Fibroblast of mammary gland (primary cell): ENCODE measurements at places on chromosomes 2 and 18.

GRCh38 chr2:84451579-84451978 lies 7.5 kb downstream of the SUCLG1 start:
- no peak for DNase-seq

DNA sequence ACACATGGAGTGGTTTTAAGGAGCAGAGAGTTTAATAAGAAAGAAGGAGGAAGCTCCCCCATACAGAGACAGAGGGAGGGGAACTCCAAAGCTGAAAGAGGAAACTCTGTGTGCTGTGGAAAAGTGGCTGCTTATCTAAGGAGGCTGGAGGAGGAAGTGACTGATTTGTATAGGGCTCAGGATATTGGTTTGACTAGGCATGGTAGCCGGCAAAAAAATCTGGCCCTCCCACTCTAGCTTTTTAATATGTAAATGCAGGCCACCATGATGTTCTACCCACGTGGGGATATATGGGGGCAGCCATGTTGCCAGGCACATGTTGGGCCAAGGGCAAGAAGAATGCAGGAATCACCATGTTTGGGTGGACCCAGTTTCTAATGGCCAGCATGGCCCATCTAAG lies 64.3 kb downstream of the HNMT start:
- DNase-seq = no peak

GRCh38 chr2:63792530-63792929 lies 49.2 kb upstream of the UGP2 start:
- peak; percentile 97 for DNase-seq

DNA sequence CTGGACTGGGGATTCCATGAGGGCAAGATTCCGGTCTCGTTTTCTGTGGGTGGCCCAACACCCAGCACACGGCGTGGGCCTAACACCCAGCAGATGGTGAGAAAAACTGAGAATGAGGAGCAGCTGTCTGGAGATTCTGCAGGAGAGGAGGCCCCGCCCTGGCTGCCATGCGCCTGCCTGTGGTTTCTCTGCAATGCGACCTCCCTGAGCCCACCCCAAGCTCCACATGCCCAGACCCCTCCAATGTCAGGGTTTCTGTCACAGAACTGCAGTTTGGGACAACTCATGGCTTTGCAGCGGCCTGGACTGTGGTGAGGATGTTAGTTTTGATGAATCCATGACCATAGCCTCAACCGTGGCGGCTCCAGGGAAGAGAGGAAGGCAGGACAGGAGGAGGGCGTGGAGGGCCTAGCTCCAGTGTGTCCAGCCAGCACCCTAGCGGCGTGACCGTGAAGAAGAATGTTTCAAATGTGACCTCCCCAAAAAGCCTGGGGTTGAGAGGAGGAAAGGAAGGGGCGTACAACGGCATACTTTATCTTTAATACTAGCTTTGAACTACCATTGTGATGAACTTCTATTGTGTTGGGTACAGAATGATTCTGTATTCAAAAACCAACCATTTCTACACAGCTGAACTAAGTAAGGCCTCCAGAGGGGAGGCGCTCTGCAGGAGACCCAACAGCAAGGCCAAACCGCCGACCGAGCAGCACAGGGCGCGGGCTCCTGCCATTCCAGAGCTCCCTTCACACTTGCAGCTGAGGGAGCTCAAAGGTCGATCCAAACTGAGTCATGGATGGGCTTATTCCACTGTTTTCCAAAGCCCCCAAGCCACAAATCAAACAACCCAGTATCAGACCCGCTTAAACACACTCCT lies 3.4 kb downstream of the PXDN start:
- no peak for DNase-seq

DNA sequence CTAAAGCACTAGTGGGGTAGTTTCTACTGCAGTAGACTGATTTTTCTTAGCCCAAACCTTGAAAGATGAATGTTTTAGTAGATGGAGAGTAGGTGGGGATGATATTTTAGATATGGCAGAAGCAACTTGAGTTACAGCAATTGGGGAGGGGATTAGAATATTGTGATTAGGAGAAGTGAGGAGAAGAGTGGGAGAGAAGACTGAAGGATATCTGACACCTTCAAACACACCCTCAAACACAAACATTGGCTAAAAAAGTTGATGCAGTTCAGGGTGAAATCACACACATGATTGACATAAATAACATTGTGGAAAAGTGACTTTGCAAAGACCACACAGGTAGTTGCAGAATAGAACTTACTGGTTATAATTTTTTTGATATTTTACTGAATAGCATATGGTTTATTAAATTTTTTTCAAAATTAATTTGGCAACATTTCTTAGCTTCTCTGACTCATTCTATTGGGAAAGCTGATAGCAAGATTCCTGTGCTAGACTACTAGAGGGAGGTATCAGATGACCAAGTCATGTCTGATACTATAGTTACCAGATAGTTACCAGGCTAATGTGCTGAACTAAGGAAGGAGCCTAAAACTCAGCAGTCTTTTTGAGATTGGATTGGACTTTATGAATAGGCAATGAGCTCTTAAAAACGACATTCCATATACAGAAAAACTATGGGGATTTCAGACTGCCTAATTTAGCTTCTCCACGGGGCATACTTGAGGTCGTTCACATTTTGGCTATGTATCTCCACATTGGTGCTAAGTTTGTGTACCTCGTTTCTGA lies 73.0 kb downstream of the ACTR3 start:
- peak; percentile 69 for DNase-seq

GRCh38 chr2:229162015-229162414 lies 109.1 kb downstream of the PID1 start:
- DNase-seq = no peak
